ENCODE measurements at places on chromosomes 3 and 15.

DNA sequence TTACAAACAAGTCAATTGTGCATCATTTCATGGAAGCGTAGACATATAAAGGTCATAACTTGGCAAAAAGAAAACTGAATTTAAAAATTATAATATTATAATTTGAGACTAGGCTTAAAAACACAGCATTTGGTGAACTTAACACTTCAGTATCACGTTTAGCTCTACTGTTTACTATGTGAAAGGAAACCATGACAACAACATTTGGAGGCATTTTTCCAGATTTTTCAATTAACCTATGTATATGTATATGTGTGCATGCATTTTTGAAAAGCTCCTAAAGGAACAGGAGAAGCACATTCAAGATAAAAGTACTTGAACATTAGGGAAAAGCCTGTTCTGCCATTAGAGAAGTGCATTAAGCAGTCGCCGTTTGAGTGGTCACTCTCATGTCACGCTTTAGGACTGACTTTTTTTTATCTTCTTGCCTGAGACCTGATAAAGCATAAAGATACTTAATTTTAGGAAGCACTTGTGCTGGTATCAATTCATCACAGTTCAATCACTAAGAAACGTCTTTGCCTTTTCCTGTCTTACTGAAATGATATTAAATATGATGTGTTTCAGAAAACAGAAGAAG, 156.0 kb downstream of the NAALADL2 start:
- no peak for DNase-seq

DNA sequence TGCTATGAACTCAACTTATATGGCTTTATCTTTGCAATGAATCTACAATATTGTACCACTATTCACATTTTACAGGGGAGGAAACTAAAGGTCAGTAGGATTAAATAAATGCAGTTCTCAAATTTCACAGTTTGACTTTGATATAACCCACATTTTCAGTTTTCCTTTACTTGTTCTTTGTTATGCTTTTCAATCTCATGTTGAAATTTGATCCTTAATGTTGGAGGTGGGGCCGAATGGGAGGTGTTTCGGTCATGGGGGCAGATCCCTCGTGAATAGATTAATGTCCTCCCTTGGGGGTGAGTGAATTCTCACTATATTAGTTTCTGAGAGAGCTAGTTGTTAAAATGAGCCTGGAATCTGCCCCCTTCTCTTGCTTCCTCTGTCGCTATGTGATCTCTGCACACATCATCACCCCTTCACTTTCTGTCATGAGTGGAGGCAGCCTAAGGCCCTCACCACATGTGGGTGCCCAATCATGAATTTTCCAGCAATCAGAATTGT, 44.7 kb downstream of the CD200 start:
- DNase-seq: no peak

DNA sequence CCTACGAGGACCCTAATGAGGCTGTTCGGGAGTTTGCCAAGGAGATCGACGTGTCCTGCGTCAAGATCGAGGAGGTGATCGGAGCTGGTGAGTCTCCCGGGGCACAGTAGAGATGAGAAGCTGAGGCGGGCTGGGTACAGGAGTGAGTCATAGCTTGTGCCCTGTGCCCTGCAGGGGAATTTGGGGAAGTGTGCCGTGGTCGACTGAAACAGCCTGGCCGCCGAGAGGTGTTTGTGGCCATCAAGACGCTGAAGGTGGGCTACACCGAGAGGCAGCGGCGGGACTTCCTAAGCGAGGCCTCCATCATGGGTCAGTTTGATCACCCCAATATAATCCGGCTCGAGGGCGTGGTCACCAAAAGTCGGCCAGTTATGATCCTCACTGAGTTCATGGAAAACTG, 17.9 kb downstream of the EPHB3 start:
- no peak for DNase-seq

DNA sequence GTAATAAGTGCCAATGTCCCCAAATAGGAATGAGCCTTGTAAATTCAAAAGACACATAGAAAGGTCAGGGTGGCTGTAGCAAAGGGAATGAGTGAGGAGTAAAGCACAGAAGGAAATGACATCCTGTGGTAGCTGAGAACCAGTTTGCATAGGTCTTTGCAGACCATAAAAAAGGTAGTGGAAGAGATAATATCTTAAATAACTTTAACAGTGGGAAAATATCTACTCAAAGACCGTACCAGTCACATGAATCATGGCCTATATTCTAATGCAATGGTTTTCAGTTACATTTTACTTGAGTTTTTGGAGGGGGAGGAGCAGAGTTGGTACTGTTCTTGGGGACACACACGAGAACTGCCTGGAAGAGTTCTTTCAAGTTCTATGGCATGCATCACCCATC, 297.3 kb upstream of the ADAMTS9 start:
- no peak for DNase-seq

DNA sequence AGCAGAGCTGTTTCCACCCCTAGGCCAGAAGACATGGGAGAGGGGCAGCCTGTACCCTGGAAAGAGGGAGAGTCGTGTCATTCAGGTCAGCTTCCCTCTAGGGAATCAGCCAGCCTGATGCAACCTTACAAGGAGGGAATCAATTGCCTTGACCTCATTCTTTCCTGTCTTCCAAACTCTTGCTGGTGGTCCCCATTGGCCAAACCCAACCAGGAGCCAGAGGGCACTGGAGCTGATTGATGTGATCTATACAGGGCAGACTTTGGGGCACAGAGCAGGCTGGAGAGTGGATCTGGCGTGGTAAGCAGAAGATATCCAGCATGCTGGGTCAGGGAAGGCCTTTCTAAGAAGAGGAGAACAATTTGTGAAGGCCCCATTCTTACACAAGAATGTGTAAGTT, 19.1 kb upstream of the MAGEF1 start:
- no peak for DNase-seq

- DNase-seq: no peak
Measured at GRCh38 chr3:170584585-170585007, 1.3 kb downstream of the SLC7A14 start.

GRCh38 chr15:59174835-59175831, 31.5 kb upstream of the LDHAL6B start:
- DNase-seq: peak; percentile 28

DNA sequence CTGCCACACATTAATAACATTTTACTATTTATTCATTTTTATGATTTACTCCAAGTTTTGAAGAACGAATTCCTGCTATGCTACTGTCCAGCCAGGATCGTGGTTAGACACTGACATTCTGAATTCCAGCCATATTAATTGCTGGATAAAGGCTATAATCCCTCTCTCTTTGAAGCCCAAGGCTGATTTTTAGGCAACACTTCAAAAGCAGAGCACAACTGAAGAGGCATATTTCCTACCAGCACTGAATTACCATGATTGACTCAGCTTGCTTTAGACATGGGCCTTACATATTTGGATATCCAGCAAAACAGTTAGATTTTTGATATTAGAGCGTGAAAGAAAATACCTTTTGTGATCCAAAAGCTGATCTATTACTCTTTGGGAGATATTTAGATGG, 205.0 kb downstream of the ZIC1 start:
- no peak for DNase-seq

- no peak for DNase-seq
Measured at GRCh38 chr15:69578787-69579583, 126.4 kb downstream of the RPLP1 start.

DNA sequence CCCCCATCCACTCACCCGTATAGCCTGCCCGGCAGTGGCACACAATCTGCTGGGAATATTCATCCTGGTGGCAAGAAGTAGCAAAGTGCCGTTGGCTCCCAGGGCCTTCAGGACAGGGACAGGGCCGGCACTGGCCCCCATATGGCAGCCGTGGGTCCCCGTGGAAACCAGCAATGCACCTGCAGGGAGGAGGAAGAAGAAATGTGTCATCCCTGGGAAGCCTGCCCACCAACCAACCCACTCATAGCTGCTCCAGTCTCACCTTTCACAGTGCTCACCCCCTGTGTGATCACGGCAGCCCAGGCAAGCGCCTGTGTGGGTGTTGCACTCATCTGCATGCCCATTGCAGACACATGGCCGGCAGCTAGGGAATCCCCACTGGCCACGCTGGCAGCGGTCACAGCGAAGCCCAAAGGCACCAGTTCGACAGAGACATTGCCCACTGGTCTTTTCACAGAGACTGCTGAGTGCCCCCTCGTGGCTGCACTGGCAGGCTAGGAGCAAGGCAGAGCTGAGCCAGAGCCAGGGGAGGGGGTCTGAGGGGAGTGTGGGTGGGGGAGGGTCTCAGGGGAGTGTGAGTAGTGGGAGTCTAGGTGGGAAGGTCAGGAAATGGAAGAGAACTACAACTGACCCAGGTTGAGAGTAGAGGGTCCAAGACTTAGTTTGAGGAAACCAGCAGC, 4.5 kb upstream of the USP19 start:
- DNase-seq: no peak

DNA sequence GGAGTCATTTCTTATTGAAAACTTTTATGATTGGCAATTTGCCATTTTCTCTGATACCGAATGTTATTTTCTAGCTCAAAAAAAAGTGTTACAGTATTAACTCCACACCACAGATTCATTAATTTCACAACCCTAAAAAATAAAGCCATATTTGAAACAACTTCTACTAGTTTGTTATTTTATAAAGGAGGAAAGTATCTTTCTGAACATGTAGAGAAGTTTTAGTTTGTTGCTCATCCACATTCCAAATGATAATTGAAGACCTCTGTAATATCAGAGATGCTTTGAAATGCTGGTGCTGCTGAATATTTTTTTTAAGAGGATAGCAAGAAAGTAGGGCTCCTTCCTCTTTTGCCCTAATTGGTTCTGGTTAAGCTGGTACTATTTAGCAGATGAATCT, 1.9 kb downstream of the VGLL3 start:
- no peak for DNase-seq

GRCh38 chr15:64051093-64051402, 4.8 kb upstream of the DAPK2 start:
- DNase-seq: no peak

- no peak for DNase-seq
Measured at GRCh38 chr3:30469133-30469532, 137.3 kb upstream of the TGFBR2 start.

DNA sequence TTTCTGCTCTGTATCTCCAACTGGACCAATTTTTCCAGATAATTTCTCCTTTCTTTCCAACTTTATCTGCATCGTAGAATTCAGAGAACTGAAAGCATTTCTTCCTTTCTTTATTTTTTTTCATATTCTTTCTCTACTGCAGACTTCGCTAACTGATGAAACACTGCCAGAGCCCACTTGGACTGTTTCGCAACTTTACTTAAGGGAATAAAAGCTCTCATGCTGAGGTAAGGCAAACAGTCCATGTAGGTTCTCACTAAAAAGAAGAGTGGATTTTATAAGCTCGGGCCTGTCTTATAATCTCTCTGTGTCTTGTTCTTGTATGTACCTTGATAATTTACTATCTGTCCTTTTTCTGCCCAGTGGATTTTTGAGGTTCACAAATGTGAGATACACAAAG, 163.5 kb downstream of the CNTN4 start:
- DNase-seq: no peak

- DNase-seq: no peak
Measured at GRCh38 chr3:167288737-167289136, 91.4 kb downstream of the ZBBX start.

DNA sequence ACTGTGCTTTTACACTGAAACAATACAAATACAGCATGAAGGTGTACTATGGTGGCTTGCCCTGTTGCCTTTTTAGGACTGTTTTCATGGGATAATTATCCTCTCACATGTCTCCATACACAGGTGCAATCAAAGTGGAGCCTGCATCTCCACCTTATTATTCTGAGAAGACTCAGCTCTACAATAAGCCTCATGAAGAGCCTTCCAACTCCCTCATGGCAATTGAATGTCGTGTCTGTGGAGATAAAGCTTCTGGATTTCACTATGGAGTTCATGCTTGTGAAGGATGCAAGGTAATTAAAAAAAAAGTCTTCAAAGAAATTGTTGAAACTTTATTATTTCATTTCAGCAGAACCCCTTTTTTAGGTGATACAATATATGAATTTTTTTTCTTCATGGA, 92.3 kb downstream of the PPARG start:
- no peak for DNase-seq

- no peak for DNase-seq
Measured at GRCh38 chr3:194973366-194974000, 287.8 kb downstream of the FAM43A start.

GRCh38 chr3:101962055-101962454, 112.7 kb downstream of the NFKBIZ start:
- no peak for DNase-seq

DNA sequence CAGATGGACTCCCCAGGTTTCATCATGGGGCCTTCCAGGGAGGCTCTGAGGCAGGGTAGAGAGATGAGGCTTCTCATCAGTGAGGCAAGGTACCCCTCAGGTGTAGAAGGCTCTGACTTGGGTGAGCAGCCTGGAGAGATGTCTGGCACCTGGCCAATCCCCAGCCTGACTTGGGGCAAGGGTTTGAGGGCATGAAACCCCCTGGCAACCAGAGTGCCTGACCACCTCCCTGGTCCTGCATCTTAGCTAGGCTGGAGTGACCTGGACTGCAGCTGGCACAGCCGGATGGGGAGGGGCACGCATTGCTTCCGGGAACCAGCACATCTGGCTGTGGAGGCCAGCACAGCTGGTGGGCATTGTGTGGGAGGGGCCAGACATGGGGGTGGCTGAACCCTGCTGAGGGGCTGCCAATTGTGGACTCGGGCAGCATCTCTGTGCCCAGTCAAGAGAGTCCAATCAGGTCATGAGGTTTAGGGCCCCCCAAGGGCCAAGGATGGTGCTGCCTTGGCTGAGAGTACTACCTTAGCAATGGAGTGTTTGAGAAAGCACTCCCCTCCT, 1.9 kb downstream of the ZBTB47 start:
- DNase-seq: no peak

DNA sequence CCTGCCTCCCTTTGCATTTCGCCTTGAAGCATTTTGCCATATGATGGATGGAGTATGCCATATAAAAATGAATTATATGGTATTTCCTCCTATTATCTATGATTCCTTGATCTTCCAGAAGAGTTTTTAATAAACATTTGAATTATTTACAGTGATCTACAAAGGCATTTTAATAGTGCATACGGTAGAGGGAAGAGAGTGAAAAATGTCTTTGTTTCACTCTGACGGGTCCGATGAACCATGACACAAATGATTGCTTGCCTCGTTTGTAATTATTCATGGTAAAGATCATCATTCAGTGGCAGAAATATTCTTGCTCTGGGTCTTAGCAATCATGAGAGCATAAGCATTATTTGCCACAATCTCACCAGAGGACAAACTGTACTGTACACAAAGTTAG, 1010.9 kb downstream of the NTRK3 start:
- DNase-seq: no peak

Measured in AG09309 (cell line).